ENCODE measurements at places on chromosomes 7 and 10. TPM values are rescaled to one million over a fixed set of nuclear protein-coding genes. Genes with fewer than 3 reads are reported as not detected.

GRCh38 chr7:14332155-14332554 is 342.7 kb upstream of the ETV1 start:
- no peak for DNase-seq

The ADCY1 gene
- total RNA-seq: 3.3 TPM

The CCDC3 gene
- total RNA-seq: 122 TPM

The OR2AE1 gene
- total RNA-seq: not detected

GRCh38 chr7:52940481-52940880 is 95.0 kb upstream of the POM121L12 start:
- no peak for DNase-seq
